ENCODE measurements at places on chromosomes 13 and 19.
A peak's percentile ranks its signal among the peaks of the same experiment; 100 is the strongest.

- peak; percentile 32 for DNase-seq
Observed at GRCh38 chr19:18117692-18118378, 20.3 kb downstream of the MAST3 start.

DNA sequence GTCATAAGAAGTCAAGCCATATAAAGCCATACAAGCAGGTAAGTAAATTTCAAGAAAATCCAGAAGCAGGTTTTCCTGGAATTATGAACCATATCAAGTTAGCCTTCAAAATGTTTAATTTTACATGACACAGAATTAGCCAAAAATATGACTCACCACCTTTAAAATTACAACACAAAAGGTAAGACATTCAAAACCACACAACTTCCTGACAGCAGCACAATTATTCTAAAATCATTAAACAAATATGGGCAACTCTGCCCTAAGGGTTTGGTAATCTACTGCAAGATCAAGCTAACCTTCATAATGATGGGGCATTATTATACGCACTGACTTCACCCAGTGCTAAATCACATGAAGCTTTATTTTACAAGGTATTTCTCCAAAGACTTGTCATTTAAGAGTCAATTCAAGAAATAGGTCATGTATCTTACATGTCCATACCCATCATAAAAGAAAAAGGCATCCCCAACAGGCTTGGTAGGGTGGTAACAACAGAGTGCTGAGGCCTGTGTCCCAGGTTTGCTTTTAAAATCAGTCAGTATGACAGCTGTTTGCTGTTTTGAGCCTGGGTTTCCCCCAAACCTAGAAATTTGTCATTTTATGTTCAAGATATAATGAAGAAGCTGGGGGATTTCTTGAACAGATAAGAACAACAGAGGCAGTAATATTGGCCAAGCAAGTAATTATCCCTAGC lies 15.2 kb downstream of the RCBTB1 start:
- no peak for DNase-seq

- DNase-seq = no peak
Observed at GRCh38 chr13:95763601-95764000, 86.7 kb downstream of the DNAJC3 start.

DNA sequence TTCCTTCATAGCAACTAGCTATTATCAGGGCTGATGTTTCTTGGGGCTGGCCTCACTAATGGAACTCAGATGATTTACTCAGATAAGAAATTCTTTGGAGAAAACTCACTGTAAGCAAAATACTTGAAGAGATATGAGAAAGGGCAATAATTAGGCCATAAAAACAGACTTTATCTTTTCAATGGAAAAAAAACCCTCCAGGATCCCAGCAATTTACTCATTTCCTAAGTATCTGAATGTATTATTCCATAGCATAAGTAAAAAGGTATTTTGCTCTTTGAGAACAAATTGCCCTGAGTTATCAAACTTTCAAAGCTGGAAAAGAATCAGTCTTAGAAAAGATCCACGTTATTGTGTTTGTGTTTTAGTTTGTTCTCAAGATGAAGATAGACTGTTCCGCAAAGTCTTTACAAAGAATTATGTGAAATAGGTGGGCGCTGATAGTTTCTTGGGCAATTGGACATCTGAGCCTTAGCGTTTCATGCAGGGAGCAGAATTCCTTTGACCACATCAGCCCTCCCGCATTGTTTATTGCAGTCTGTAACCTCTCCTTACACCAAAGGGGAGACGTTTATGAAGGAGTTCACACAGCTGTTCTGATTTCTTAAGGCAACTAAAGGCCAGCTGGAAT lies 29.1 kb upstream of the CSNK1A1L start:
- no peak for DNase-seq

- DNase-seq = no peak
Observed at GRCh38 chr13:49450105-49450819, 6.2 kb downstream of the SETDB2 start.

DNA sequence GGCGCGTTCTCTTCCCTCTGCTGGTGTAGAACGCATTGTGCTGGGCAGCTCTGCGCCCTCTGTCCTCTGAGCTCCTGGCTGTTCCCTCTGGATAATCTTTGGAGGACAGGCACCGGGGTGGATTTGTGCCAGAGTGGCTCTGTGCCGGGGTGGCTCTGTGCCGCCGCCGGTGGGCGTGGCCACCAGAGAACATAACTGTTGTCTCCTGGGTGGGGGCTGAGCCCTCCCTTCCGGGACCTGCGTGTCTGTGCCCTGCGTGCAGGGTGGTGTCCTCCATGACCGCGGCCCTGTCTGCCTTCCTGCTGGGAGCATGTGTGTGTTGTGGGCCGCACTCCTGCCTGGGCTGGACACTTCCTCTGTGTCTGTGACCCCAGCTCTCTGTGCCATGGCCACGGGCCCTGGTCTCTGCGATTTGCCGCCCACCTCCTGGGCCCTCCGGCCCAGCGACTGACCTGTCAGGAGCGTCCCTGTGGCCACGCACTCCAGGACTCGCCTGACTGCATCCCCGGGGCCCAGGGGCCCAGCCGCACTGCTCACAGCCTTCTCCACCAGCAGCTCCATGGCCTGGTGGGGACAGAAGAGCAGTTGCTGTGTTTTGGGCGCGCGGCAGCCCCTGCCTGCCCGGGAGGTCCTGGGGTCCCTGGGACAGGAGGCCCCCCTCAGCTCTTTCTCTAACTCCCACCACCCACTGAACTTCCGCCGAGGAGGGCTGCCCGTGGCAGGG lies 22.4 kb upstream of the MATK start:
- no peak for DNase-seq

GRCh38 chr13:100860866-100861265 lies 186.3 kb upstream of the TMTC4 start:
- no peak for DNase-seq

- no peak for DNase-seq
Observed at GRCh38 chr13:32001154-32001768, 30.3 kb upstream of the FRY start.

GRCh38 chr13:99442273-99442895 lies 58.9 kb upstream of the TM9SF2 start:
- peak; percentile 56 for DNase-seq

DNA sequence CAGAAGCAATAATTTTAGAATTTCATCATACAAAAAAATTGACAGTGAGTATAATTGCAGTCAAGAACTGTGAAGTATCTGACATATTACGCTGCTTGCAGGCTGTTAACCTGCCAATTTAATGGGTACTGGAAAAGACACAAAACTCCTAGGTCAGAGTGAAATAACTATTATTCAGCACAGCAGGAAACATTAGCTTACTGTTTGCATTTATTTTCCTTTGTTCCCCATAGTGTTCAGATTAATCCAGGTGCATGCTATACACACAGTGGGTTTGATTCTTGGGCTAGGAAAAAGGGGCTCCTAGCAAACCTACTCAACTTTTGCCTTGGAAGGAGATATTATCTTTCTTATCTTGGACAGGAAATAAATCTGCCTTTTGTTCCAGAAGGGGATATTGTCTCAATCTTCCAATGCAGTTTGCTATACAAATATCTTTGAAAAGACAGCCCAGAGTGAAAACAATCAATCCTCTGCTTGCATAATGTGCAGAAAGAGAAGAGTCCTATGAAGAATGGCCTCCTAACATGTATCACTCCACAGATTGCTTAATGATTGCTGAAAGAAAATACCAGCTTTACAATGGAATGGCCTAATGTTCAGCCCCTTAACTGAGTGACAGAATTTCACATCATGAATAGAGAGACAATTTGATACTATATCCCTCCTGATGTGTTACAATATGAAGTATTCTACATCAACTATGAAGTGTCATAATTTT lies 443.4 kb downstream of the TBC1D4 start:
- peak; percentile 78 for DNase-seq

DNA sequence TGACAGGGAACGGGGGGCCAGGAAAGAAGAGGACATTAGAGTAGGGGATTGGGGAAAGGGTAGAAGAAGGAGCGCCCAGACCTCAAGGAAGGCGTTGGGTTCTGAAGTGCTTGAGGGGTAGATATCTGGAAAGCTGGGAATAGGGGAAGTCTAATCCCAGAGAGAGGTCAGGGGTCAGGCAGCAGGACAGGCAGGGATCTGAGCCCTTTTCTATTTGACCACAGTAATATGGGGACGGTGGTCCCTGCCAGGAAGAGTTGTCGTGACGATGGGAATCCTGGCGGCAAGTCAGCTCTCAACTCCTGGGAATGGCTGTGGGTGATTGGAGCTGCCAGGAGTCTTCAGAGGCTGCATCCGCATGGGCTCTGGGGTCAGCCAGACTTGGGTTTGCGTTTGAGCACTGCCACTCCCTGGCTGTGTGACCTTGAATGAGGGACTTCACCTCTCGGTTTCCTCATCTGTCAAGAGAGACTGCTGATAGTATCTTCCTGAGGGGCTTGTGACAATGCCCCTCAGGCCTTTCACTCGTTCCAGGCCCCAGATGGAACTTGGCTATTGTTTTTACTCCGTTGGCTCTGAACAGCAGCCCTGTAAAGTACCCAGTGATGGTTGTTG lies 1.3 kb downstream of the AP2A1 start:
- DNase-seq = no peak

GRCh38 chr13:74289861-74290773 lies 155.9 kb upstream of the KLF12 start:
- peak; percentile 99 for DNase-seq

- DNase-seq = no peak
Observed at GRCh38 chr13:60318186-60318585, 78.8 kb upstream of the TDRD3 start.

DNA sequence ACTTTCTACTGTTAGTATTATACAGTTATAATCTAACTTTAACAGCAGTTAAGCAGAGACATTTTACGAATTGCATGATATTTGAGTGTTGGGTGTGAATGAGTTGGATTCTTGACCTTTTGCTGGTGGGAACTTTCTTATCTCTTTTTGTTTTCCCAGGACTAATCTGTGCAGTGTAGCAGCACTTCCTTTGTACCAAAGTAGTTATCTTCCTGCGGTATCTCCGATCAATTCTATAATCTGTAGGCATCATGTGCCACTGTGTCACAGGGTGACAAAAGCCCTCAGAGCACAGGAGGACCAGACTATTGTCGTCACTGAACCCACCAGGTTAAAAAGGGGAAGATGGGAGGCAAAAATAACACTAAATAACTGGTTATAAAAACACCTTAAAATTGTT lies 823.5 kb downstream of the GPC5 start:
- no peak for DNase-seq

DNA sequence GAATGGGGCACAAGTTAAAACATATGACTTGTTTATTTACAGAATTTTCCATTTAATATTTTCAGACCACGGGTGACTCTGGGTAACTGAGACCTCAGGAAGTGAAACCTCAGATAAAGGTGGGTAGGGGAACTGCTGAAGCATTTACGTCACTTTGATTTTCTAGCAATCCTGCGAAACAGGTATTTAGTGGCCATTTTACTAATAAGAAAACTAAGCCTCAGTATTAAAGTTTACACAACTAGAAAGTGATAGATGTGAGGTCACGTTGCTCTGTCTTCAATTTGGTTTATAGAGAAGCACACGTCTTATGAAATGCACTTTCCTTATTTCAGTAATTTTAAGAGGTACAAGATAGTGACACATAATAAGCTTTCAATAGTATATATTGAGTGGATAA lies 402.8 kb downstream of the FGF9 start:
- no peak for DNase-seq

- DNase-seq = no peak
Observed at GRCh38 chr13:110407531-110407930, 100.4 kb downstream of the COL4A2 start.

GRCh38 chr13:113783200-113783881 lies 24.3 kb downstream of the TMEM255B start:
- no peak for DNase-seq

DNA sequence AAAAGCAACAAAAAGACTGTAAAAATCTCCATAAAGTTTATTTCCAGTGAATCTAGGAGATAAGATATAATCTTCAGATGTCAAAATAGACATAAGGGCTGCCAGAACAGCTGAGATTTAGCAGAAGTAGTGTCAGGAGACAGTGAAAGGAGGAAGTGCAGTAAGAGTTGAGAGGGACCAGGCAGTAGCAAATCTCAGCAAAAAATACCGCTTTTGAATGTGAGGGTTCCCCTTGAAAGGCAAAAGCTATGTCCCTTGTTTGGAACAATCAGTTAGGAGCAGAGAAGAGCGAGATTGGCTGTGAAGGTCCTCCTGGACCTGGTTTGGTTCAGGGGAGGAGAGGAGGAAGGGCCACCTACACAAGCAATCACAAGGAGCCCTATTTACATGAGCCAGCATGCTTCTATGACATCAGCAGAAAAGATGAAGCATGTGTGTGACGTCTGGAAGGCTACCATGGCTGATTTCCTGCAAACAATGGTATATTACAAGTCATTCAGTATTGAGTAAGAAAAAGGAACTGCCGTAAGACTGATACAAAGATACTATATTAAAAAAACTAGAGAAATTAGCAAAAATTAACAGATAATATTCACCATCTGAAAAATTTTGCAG lies 98.9 kb upstream of the SIAH3 start:
- DNase-seq = no peak
